ENCODE measurements at places on chromosomes 3 and 15.
A peak's percentile ranks its signal among the peaks of the same experiment; 100 is the strongest.

GRCh38 chr3:50205413-50206276 is 574 bp downstream of the SLC38A3 start:
- no peak for DNase-seq

- no peak for DNase-seq
Measured at GRCh38 chr3:95049841-95050240, 987.0 kb downstream of the NSUN3 start.

GRCh38 chr15:89090791-89091626 is 2.8 kb downstream of the ABHD2 start:
- peak; percentile 59 for DNase-seq

GRCh38 chr3:71395927-71396695 is 187.4 kb downstream of the FOXP1 start:
- DNase-seq, result no peak

GRCh38 chr3:97960993-97961766 is 11.1 kb downstream of the RIOX2 start:
- DNase-seq, result no peak

DNA sequence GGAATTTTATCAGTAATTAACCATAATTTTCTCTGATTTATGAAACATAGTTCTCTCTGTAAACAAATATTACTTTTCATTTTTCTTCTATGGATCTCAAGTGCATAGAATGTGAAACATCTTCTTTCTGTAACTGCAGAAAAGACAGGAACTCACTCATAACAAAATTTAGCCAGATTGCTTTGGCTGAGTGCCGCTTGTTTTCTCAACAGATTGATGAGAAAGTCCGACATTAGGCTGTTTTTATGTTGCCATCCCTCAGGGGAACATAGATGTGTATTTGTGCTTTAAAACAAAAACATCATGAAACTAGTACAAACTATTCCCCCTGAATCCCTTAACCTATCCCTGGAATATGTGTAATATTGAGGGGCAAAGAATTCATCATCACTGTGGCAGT is 154.2 kb downstream of the B3GALNT1 start:
- DNase-seq, result no peak

GRCh38 chr3:164155400-164155799 is 922.9 kb downstream of the SI start:
- no peak for DNase-seq

Data from CD4-positive, alpha-beta T cell treated with Interleukin-15 for 4 hours (primary cell).